ENCODE measurements at places on chromosomes 3 and 15. TPM values are rescaled to one million over a fixed set of nuclear protein-coding genes. Genes with fewer than 3 reads are reported as not detected.

The ATP13A5 gene
- not detected for total RNA-seq

The NISCH gene
- total RNA-seq, result 162 TPM

The TRIM42 gene
- not detected for total RNA-seq

The MYO5C gene
- total RNA-seq, result 0.19 TPM

The CAND2 gene
- total RNA-seq, result 8.2 TPM

The C3orf85 gene
- total RNA-seq, result not detected

The CD200 gene
- total RNA-seq, result 2.5 TPM

The AHSG gene
- total RNA-seq, result not detected

The GXYLT2 gene
- total RNA-seq, result not detected

The SLC2A2 gene
- total RNA-seq, result not detected

DNA sequence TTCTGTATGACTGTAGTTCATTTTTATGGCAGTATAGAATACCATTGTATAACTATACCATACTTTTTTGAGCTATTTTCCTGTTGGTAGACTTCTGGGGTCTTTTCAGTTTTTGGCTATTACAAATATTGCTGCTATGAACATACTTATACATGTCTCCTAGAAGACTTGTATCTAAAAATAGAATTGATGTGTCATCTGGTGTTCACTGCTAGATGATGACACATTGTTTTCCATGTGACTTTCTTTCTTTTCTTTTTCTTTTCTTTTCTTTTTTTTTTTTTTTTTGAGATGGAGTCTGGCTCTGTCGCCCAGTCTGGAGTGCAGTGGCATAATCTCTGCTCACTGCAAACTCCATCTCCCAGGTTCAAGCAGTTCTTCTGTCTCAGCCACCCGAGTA is 69.8 kb downstream of the SH3GL3 start:
- H3K4me1 ChIP-seq, result no peaks in the 10 kb centered on the region
- H3K4me3 ChIP-seq, result no peak overlapping the region
- H3K36me3 ChIP-seq, result no peaks in the 10 kb centered on the region
- DNase-seq, result no peak
- no peak overlapping the region for H3K27ac ChIP-seq

GRCh38 chr15:89575656-89576416 is 567 bp downstream of the TICRR start:
- no peaks in the 10 kb centered on the region for H3K27me3 ChIP-seq
- H3K27ac ChIP-seq, result peak overlapping the region; percentile 10
- no peaks in the 10 kb centered on the region for H3K36me3 ChIP-seq

GRCh38 chr3:49171119-49171774 is at the start of gene KLHDC8B:
Gene KLHDC8B (plus strand): TSS chr3:49171598. CDS start chr3:49172770, 1,172 bp downstream.
- peak within 1 kb of the TSS; percentile 58 for H3K27ac ChIP-seq
- DNase-seq, result peak; percentile 75
- H3K4me3 ChIP-seq, result peak within 1 kb of the TSS; percentile 95
- H3K27me3 ChIP-seq, result no peaks in the 10 kb centered on the region
- peaks cover 26% of the 10 kb centered on the region for H3K4me1 ChIP-seq
- H3K36me3 ChIP-seq, result peaks cover 5% of the 10 kb centered on the region

DNA sequence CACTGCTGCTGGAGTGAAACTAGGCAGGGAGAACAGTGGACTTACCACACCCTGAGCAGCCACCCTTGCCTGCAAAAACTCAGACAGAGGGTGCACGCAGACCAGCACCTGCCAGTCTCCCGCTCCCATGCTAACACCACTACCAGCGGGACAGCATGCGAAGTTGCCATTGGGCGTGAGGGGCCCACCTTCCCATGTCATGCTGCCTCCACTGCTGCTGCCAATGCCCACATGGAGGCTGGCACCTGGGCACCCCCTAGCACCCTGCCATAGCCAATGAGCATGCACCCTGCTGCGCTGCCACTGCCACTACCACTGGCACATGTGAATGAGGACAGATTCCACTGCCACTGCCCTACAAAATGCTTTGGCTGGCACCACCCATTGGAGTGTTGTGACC is 19.7 kb upstream of the MINAR1 start:
- H3K4me3 ChIP-seq, result no peak overlapping the region
- H3K36me3 ChIP-seq, result no peaks in the 10 kb centered on the region
- H3K27me3 ChIP-seq, result no peaks in the 10 kb centered on the region
- no peak for DNase-seq
- no peak overlapping the region for H3K27ac ChIP-seq
- no peaks in the 10 kb centered on the region for H3K4me1 ChIP-seq

GRCh38 chr3:102053375-102053989 is 204.2 kb downstream of the NFKBIZ start:
- H3K4me3 ChIP-seq, result no peak overlapping the region
- no peaks in the 10 kb centered on the region for H3K36me3 ChIP-seq
- no peak for DNase-seq
- no peak overlapping the region for H3K27ac ChIP-seq
- H3K27me3 ChIP-seq, result no peaks in the 10 kb centered on the region
- H3K4me1 ChIP-seq, result peaks cover 18% of the 10 kb centered on the region

GRCh38 chr15:45795440-45796069 is 160.7 kb downstream of the SQOR start:
- no peak overlapping the region for H3K4me3 ChIP-seq
- no peak for DNase-seq
- H3K27me3 ChIP-seq, result no peaks in the 10 kb centered on the region
- H3K4me1 ChIP-seq, result no peaks in the 10 kb centered on the region
- H3K36me3 ChIP-seq, result no peaks in the 10 kb centered on the region
- no peak overlapping the region for H3K27ac ChIP-seq

GRCh38 chr3:69390771-69391170 is 4.9 kb upstream of the FRMD4B start:
- H3K36me3 ChIP-seq, result no peaks in the 10 kb centered on the region
- no peak overlapping the region for H3K27ac ChIP-seq
- H3K4me3 ChIP-seq, result no peak overlapping the region
- no peaks in the 10 kb centered on the region for H3K4me1 ChIP-seq
- H3K27me3 ChIP-seq, result no peaks in the 10 kb centered on the region

DNA sequence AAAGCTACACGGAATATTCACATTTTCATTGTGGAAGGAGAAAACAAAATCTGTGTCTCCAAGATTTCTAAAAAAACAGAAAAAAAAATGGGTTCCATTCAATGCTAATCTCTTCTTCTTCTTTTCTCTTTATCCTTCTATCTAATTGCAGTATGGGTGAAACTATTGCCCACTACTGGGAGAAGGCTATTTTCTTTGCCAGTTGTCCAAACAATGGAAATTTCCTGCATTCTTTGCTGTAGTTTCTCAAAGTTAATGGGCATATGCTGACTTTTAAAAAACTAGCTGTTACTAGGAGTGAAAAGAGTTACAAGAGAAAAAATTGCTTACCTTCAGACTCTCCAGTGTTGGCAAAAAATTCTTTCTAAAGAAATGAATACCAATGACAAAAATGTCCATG is 179.3 kb upstream of the ANKRD28 start:
- H3K4me1 ChIP-seq, result no peaks in the 10 kb centered on the region
- no peak overlapping the region for H3K4me3 ChIP-seq
- H3K27me3 ChIP-seq, result no peaks in the 10 kb centered on the region
- no peaks in the 10 kb centered on the region for H3K36me3 ChIP-seq
- no peak for DNase-seq

GRCh38 chr15:41013691-41014414 is 60.6 kb downstream of the CHAC1 start:
- H3K27me3 ChIP-seq, result no peaks in the 10 kb centered on the region
- H3K27ac ChIP-seq, result no peak overlapping the region

DNA sequence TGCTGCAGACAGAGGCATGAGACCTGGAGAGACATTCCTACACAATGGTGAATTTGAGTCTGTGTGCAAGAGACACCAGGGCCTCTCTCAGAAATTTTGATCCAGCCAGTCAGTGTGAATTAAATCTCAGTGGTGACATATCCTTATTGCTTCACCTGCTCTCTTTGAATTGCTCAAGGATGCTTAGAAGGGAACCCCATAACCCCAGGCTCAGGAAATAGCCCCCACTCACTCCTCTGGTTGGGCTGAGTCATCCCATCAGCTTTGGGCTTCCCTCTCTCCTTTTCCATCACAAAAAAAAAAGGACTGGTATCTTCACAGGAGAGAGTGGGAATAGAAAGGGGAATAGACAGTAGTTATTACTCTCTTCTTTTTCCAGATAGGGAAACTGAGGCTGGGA is 33.0 kb upstream of the LARS2 start:
- H3K27me3 ChIP-seq, result no peaks in the 10 kb centered on the region
- DNase-seq, result no peak
- no peaks in the 10 kb centered on the region for H3K4me1 ChIP-seq
- no peaks in the 10 kb centered on the region for H3K36me3 ChIP-seq
- H3K4me3 ChIP-seq, result no peak overlapping the region
- H3K27ac ChIP-seq, result no peak overlapping the region

DNA sequence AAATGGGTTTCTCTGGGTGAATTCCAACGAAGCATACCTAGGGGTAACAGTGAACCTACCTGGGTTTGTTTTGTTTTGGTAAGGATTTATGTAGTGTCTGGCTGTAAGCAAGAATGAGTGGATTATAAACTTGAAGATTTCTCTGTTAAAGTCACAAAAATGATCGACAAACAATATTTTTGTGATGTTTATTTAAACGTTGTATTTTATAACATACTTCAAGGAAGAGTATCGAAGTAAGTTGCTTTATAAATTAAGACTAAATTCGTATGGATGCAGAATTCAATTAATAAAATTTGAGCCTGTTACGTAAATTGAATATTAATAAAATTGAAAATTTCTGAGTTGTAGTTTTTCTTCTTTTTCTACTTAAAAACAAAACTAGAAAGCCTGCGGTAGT is 982 bp upstream of the ZDHHC23 start:
- DNase-seq, result no peak
- no peaks in the 10 kb centered on the region for H3K27me3 ChIP-seq
- no peaks in the 10 kb centered on the region for H3K36me3 ChIP-seq
- no peak overlapping the region for H3K27ac ChIP-seq
- no peak overlapping the region for H3K4me3 ChIP-seq
- H3K4me1 ChIP-seq, result no peaks in the 10 kb centered on the region

GRCh38 chr3:169940470-169941181 is 26.0 kb upstream of the SEC62 start:
- H3K36me3 ChIP-seq, result no peaks in the 10 kb centered on the region
- no peaks in the 10 kb centered on the region for H3K4me1 ChIP-seq
- H3K27me3 ChIP-seq, result no peaks in the 10 kb centered on the region
- H3K4me3 ChIP-seq, result no peak overlapping the region
- no peak for DNase-seq

- no peaks in the 10 kb centered on the region for H3K36me3 ChIP-seq
- H3K4me3 ChIP-seq, result peak overlapping the region; percentile 1
- peak overlapping the region; percentile 61 for H3K27ac ChIP-seq
Observed at GRCh38 chr15:92839696-92840095, 60.4 kb upstream of the CHD2 start.

DNA sequence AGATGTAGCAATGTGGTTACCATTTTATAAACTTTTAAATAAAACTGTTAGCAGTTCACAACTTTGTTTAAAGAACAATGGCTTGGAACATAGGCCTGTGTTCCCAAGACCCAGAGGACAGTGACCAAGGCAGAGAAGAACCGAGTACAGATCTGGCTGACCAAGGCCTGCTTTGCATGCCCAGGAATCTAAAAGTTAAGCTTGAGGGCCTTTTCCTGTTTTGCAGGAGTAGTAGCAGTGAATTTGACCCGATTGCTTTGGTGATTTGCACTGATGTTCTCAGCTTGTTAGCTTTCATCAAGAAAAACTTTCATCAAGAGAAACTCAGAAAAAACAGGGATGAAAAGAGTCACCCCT is 9.9 kb downstream of the FILIP1L start:
- no peaks in the 10 kb centered on the region for H3K27me3 ChIP-seq
- no peak for DNase-seq
- H3K4me3 ChIP-seq, result no peak overlapping the region
- no peaks in the 10 kb centered on the region for H3K36me3 ChIP-seq
- H3K27ac ChIP-seq, result no peak overlapping the region

DNA sequence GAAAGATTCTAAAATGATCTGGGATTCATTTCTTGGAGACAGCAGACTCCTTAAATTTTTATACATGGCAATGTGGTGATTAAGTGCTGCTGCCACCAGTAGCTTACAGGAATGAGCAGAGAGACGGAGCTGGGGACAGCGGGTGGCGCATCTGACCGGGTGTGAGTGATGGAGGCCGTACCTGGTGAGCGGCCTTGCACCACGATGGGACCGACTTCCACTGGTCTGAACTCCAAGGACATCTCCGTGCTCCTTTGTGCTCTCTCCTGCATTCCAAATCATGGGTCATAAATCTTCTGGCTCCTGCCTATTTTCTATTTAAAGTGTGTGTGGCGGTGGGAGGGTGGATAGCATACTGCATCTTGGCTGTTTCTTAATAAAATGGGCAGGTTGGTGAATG is 262.6 kb downstream of the ABHD5 start:
- no peak for DNase-seq
- H3K27me3 ChIP-seq, result no peaks in the 10 kb centered on the region
- no peak overlapping the region for H3K4me3 ChIP-seq
- H3K36me3 ChIP-seq, result no peaks in the 10 kb centered on the region
- no peaks in the 10 kb centered on the region for H3K4me1 ChIP-seq

GRCh38 chr3:47318916-47319315 is 36.2 kb downstream of the KLHL18 start:
- no peaks in the 10 kb centered on the region for H3K27me3 ChIP-seq
- no peak for DNase-seq
- no peaks in the 10 kb centered on the region for H3K36me3 ChIP-seq
- no peak overlapping the region for H3K4me3 ChIP-seq
- no peaks in the 10 kb centered on the region for H3K4me1 ChIP-seq
- no peak overlapping the region for H3K27ac ChIP-seq

DNA sequence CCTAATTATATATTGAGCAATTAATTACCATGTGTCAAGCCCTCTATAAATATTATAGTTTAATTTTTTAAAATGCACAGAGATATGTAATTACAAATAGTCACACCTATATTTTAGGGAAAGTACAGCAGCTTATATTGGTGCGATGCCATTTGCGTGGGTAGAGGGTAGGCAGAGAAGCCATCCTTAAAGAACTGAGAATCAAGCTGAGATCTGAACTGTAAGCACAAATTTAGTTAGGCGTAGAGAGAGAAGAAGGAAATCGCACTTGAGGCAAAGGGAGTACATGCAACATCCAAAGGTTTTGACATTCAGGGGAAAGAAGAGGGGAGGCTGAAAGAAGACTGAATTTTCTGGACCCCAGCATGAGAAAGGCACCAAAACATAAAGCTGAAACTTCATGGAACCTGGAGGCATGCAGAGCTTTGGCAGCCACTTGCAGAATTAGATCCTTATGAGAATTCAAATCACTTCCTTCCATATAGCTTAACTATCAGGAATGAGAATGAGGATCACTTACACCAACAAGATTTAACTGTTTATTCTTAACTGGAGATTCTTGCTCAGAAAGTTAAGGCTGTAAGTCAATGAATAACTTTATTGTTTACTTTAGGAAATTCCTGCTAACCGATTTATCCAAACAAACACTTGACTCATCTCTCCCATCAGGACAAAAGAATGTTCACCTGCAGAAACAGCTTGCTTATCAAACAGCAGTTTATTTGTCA is 114.3 kb downstream of the TGFBR2 start:
- no peaks in the 10 kb centered on the region for H3K27me3 ChIP-seq
- no peak overlapping the region for H3K4me3 ChIP-seq
- H3K36me3 ChIP-seq, result no peaks in the 10 kb centered on the region
- no peak overlapping the region for H3K27ac ChIP-seq
- H3K4me1 ChIP-seq, result no peaks in the 10 kb centered on the region

Measured in naive thymus-derived CD4-positive, alpha-beta T cell (primary cell).